ENCODE measurements at places on chromosomes 1 and 21.

- no peak for DNase-seq
Observed at GRCh38 chr1:2611621-2612437, 21.0 kb downstream of the MMEL1 start.

GRCh38 chr1:167839009-167839408, 74.9 kb downstream of the ADCY10 start:
- no peak for DNase-seq

- no peak for DNase-seq
Observed at GRCh38 chr21:31927689-31928353, 55.0 kb downstream of the HUNK start.

DNA sequence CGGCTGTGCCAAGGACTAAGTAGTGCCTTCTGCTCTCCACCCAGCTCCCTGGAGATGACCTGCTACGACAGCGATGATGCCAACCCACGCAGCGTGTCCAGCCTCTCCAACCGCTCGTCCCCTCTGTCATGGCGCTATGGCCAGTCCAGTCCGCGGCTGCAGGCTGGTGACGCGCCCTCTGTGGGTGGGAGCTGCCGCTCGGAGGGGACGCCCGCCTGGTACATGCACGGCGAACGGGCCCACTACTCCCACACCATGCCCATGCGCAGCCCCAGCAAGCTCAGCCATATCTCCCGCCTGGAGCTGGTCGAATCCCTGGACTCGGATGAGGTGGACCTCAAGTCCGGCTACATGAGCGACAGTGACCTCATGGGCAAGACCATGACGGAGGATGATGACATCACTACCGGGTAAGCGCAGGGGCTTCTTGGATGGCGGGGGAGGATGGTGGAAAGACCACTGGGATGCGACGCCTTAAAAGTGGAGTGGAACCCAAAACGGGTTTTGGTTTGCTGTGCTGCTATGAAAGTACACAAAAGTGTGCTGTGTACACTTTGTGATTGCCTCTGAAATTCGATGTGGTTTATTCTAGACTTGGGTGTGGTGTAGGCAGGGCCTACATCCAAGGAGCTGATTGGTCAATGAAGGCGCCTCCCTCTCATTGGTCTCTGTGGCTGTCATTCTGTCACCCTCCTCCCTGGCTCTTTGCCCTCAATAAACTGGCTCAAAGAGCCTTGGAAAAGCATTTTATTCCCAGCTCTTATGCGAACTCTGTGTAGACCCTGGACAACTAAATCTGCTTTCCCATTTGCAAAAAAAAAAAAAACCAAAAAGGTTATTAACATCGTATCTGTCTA, 110.4 kb upstream of the IPO9 start:
- no peak for DNase-seq

- no peak for DNase-seq
Observed at GRCh38 chr1:222377428-222378088, 170.3 kb downstream of the HHIPL2 start.

DNA sequence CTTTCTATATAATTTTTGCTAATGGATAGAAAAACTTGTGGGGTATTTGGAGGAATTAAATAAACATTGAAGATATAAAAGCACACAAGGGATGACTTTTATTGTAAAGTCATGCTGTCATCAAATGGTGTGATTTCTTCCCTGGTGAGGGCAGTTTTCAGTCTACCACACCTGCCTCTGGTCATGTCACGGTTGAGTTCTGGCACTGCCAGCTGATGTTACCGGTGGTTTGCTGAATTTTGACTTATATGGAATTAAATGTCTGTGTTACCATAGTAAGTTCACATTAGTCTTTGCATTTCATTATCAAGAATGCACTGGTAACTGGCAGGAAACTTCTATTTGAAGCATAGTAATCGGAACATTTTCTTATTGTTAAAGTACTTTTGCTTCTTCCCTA, 13.4 kb downstream of the S1PR1 start:
- DNase-seq = no peak
